Stimulated activated CD4-positive, alpha-beta T cell treated with anti-CD3 and anti-CD28 coated beads, Interleukin-4, amount 100 ng/mL, for 1 hour (primary cell): ENCODE measurements at places on chromosomes 1 and 21.

- DNase-seq: no peak
These were observed 226.7 kb downstream of the SLC45A1 start for GRCh38 chr1:8544644-8545043.

DNA sequence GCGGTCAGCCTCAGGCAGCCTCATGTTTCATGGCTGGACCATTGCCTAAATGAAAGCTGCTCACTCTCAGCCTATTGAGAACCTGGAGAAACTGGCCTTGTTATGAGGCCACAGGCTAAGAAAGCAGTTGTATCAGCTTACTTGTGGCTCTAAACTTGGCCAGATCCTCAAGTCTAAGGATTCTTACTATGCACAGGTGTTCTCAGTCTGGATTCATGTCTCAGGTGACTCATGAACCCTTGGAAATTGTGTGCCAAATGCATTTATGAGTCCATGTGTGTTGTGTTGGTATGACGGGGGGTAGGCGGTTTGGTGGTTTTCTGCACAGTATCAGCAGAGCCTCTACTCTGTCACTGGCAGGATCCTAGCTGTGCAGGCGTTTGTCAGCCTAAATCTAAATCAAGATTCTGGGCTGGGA is 90.4 kb downstream of the ROR1 start:
- DNase-seq: no peak

GRCh38 chr1:205536759-205537361 is 32.4 kb downstream of the CDK18 start:
- DNase-seq: no peak

- no peak for DNase-seq
These were observed 34.0 kb upstream of the LEPR start for GRCh38 chr1:65386439-65386838.

DNA sequence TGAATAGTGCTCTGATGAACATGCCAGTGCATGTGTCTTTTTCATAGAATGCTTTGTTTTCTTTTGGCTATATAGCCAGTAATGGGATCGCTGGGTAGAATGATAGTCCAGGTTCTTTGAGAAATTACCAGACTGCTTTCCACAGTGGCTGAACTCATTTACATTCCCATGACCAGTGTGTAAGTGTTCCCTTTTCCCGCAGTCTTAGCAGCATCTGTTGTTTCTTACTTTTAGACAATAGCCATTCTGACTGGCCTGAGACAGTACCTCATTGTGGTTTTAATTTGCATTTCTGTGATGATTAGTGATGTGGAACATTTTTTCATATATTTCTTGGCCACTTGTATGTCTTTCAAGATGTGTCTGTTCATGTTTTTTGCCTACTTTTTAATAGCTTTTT is 784.5 kb downstream of the USP25 start:
- DNase-seq: no peak

- no peak for DNase-seq
These were observed 12.6 kb upstream of the CD34 start for GRCh38 chr1:207923561-207923960.
